ENCODE measurements at places on chromosomes 2 and 18.

DNA sequence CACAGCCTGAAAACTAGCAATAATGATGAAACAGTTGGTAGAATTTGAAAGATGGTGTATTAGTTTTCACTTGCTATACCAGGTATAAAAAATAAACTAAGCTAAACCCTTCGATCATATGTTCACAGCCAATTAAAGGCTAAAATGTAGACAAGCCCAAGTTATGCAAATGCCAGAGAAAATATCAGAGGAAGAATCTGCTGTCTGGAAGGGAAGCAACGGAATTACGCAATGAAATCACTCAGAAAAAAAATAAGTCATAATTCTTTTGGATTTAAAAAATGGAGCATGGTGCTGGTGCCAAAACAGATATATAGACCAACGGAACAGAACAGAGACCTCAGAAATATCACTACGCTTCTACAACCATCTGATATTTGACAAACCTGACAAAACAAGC lies 108.3 kb downstream of the ARL4C start:
- no peak for DNase-seq

- no peak for DNase-seq
Measured at GRCh38 chr2:240593703-240594451, 7.3 kb downstream of the CAPN10 start.

DNA sequence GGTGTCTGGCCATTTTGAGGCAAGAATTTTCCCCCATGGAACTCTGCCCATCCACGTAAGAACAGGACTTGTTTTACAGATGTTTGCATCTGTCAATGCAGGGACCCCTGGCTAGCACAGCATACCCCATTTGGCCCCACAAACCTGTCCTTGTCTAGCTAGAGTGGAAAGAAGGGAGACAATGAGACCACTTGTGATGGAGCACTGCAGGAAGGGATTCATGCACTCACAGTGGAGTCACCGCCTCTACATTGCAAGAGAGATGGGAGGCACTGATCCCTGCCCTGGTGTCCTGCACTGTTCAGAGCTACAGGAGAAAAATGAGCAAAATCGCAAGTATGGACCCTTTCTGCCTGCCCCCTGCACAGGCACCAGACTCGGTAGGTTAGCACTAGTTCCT lies 32.5 kb downstream of the NPAS2 start:
- no peak for DNase-seq

DNA sequence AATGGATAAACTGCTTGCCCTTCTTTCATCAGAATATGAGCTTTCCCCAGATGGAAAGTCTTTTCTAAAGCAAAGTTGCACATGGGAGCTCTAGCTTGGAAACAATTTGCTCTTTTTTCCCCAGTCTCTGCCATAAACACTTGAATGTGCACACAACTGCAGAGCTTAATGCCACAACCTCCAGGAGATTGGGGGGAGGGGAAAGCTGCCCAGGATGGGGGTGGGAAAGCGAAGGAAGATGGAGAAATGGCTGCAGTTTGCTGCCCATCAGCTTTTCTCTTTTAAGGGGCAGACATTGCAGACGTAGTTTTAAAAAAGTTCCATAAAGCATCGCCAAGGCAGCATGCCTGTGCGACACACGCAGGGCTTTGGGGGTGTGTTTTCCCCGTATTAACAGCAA lies 1.5 kb downstream of the ACKR3 start:
- DNase-seq = no peak

DNA sequence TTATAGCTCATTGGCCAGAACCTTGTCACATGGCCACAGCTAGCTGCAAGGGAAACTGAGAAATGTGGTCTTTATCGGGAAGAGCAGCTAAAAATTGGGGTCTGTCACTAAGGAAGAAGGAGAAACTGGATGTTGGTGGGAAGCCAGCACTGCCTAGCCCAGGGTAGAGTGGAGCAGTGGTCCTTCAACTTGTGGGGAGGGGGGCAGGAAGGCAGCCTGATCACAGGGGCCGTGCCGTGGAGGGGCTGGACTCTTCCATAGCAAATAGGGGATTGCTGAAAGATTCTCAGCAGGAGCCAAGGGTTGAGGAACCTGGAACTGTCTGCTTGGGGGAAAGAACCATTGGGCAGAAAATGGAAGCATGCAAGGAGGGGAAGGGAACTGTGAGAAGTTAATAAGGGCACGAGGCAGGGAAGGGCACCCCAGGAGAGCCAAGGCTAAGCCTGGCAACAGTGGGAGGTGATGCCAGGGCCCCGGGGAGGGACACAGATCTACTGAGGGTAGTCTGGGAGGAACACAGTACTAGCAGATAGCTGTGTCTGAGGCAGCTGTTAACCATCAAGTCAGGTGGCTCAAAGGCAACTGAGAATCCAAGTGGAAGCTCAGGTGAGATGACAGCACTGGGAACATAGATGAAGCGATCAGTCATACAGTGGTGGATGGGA lies 5.9 kb upstream of the NEURL3 start:
- no peak for DNase-seq
